Inflammatory macrophage treated with lipopolysaccharide for 1 hour (primary cell): ENCODE measurements at places on chromosomes 16 and 17.
A peak's percentile ranks its signal among the peaks of the same experiment; 100 is the strongest.

DNA sequence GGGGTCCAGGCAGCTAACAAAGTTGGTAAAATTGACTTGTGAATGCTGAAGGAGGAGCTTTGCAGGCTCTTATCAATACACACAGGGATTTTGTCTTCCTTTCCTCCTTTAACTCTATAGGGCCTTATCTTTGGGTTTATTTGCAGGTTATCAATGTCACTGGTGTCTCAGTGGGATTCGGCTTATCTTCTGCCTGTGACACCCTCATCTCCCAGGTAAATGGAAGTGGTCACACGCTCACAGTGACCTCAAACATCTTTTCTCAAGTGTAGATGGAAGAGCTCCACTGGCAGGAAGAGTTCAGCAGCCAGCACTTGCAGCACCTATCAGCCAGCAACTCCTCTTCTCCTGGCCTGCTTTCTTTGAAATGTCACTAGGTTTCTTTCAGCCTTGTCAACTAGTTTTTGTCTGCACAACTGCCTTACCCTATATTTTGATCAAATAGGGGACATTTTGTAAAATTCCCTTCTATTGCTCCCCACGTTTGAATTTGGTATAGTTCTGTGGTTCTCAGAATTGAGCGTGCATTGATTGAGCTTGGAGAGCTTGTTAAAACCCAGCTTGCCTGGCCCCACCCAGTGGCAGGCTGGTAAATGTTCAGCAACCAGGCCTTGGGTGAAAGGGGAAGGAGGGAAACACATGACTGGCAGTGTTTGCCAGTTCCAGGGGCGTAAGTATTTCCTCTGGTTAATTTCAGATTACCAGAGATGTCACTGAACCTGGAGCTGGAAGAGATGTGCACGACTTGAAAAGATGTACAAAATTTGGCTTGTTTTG is 12.8 kb downstream of the SLC47A1 start:
- DNase-seq = peak; percentile 70

- no peak for DNase-seq
Measured at GRCh38 chr16:31329671-31330552, 25.1 kb upstream of the ITGAX start.

DNA sequence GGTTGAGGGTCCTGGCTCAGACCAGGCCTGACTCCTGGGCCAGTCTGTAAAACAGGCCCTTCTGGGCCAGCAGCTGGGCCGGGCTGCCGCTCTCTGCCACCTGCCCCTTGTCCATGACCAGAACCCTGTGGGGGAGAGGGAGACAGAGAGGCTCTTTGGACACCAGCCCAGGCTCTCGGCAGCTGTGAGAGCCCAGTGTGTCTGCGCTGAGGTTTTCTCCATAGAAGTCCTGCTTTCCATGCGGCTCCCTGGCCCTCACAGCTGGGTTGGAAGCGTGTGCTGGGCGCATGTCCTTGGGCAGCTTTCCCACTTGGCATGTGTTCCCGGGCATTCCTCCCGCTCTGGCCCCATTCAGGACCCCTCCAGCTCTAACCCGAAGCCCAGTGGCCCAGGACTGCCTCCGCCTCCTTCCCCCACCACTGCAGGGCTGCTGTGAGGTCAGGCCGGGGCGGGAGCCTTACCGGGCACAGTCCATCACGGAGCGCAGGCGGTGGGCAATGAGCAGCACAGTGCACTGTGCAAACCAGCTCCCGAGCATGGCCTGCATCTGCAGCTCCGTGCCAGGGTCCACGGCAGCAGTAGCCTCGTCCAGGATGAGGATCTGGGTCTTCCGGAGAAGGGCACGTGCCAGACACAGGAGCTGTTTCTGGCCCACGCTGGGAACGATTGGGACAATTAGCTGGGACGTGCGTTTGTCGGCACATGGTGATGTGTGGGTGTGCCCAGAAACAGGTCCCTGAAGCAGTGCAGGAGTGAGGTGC is 73.0 kb downstream of the ABCC6 start:
- no peak for DNase-seq

DNA sequence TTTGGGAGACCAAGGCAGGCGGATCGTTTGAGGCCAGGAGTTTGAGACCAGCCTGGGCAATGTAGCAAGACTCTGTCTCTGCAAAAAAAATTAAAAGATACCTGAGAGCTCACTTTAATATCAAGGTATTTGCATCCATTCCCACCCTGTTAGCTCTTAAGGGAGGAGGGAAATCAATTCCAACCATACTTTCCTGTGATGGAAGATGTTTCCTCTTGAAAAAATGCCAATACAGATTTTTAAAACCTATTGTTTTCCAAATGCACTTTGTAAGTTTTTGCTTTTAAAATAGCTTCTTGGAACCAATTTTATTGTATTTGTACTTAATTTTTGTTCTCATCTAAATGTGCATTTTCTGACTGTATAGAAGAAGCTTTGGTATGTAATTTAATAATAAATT is 49.2 kb downstream of the GOSR1 start:
- no peak for DNase-seq

GRCh38 chr16:11781773-11782172 is 15.3 kb downstream of the ZC3H7A start:
- no peak for DNase-seq

GRCh38 chr16:2486645-2487516 is 12.0 kb downstream of the TBC1D24 start:
- DNase-seq = peak; percentile 60

GRCh38 chr17:50106393-50107131 is 11.4 kb downstream of the PDK2 start:
- DNase-seq = no peak

DNA sequence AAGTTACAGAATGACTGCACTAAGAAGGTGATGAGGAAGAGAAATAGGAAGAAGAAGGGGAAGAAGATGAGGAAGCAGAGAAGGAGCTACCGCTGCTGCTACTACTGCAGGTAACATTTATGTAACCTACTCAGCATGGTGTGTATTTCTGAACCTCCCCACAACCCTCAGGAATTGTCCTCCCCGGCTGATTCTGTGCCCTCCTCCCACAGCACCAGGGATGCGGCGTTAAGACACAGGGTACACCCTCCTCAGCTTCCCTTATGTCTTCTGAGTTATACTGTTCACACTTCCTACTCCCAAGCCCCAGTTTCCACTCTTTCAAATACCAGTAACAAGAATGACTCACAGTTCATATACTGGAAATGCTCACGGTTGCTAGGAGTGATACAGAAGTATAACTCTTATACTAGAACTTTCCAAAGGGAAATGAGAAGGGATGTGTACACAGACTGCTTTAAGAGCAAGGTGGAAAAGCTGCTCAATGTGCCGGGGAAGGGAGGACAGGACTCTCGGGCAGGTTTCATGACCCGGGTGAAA is 224.5 kb upstream of the PSMD7 start:
- no peak for DNase-seq

GRCh38 chr16:15924996-15925395 is 24.4 kb upstream of the ABCC1 start:
- no peak for DNase-seq

GRCh38 chr16:18969050-18969854 is 14.5 kb upstream of the TMC7 start:
- peak; percentile 96 for DNase-seq

GRCh38 chr17:39972271-39972670 is 8.3 kb upstream of the PSMD3 start:
- peak; percentile 78 for DNase-seq

GRCh38 chr17:42271006-42271778 is 5.0 kb downstream of the STAT5B start:
- DNase-seq = no peak

GRCh38 chr17:57569853-57570252 is 175.2 kb downstream of the CCDC182 start:
- no peak for DNase-seq

GRCh38 chr17:36740157-36740556 is 138.8 kb downstream of the MRM1 start:
- no peak for DNase-seq

- DNase-seq = no peak
Measured at GRCh38 chr16:51658531-51658930, 507.5 kb upstream of the SALL1 start.

DNA sequence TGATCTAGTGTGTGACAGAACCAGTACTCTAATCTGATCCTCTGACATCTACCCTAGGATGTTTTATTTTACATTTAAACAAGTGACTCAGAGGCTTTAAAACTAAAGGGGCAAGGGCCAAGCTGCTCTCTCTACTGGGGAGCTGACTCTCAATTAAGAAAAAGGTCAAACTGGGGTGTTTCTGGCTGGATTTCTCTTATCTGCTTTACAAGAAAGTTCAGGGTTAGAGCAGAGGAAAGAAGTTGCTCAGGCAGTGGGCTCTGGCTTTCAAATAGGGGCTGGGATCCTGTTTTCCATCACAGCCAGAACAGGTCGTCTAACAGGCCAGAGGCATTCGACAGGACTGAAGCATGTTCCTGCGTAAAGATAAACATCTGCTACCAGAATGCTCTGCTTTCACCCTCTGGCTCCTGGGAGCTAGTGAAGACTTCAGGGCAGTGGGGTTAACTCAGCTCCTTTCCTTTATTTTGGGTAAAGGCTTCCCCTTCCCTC is 8.5 kb downstream of the MMP28 start:
- no peak for DNase-seq

DNA sequence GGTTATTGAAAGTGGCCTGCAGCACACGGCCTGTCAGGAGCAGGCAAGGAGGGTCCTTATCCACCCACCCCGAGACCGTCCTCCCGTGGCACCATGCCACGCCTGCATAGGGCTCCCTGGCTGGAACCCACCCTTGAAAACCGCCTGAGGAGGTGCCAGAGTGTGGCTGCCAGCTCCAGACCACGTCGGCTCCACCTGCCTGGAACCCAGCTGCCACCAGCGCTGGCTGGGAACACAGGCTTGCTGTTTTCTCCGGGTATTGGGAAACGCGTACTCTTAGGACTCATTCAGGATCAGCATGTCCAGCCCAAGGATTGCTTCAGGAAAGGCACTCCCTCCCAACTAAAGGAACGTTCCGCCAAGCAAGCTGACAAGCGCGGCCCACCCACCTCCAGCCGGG is 6.7 kb downstream of the ARL16 start:
- no peak for DNase-seq

- DNase-seq = peak; percentile 50
Measured at GRCh38 chr16:68310437-68310773, 341 bp downstream of the SLC7A6OS start.
